ENCODE measurements at places on chromosomes 2 and 18.

- no peak for DNase-seq
Measured at GRCh38 chr18:73840319-73840945, 307.2 kb downstream of the FBXO15 start.

DNA sequence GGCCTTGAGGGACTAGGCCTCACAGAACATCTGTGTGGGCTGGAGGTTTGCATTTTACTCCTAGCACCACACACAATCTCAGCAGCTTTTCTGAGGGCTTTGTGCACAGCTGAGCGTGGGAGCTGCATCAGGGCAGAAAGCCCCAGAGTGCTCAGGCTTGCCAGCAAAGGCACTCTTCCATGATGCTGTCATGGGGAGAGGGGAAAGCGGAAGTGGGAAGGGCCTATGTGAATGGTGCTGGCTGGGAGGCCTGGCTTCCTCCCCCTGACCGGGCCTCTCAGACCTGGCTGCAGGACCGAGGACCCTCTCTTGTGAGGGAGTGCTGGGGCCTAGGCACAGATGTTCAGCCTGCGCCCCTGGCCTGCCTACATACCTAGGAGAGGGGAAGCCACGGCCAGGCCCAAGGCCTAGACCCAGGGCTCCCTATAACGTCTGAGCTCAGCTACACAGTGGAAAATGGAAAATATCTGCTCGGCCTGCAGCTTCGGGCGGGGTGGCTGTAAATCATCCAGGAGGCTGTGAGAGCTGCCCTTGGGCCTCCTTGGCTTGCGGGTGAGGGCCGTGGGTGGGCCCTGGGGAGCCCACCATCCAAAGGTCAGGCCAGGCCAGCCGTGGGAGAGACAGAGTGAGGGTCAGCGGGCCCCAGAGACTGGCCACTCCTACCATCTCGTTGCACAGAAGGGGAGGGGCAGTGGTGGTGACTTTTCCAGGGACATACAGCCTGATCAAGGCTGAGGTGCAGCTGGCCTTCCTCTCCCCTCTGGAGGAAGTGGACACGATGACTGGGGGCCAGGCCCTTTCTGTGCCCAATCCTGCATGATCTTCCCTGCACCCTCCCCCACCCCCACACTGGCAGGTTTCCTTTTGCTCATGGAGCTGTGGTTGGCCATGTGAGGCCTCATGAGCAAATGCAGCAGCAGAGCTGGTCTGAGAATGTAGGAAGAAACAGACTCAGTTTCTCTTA, 22.8 kb downstream of the GLI2 start:
- DNase-seq: no peak

GRCh38 chr2:96091711-96092572, 24.4 kb downstream of the ADRA2B start:
- no peak for DNase-seq

- DNase-seq: no peak
Measured at GRCh38 chr18:62583376-62583775, 60.6 kb downstream of the ZCCHC2 start.

GRCh38 chr2:143284087-143284675, 155.0 kb downstream of the ARHGAP15 start:
- DNase-seq: no peak

DNA sequence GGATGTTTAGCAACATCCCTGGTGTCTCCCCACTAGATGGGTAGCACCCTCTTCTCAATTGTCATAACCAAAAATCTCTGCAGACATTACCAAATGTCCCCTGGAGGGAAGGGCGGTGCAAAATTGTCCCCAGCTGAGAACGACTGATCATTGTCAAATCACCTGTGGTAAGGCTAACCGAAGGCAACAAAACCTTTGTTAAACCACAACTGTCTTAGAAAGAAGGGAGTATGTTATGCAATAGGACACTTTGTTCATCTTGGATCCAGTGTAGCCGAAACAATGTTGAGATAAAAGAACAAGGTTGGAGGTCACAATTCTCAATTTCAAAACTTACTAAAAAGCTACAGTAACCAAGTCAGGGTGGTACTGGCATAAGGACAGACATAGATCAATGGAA, 50.3 kb upstream of the ST3GAL5 start:
- DNase-seq: no peak

DNA sequence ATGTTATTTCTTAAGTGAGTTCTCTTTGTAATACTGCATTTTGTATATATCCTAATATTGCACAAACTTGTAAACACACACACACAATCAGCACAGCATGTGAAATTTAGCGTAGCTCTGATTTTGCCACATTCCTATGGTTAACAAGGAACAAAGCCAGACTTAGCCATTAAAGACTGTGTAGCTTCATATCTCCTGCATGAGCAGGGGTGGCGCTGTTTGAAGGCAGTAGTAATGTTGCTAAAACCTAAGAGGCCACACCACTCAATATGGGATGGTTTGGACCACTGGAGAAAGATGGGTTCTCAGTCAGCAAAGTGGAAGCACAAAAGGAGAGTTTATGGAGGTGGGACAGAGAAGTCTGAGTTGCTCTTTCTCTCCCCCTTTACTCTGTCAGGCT, 61.1 kb upstream of the RND3 start:
- DNase-seq: no peak

DNA sequence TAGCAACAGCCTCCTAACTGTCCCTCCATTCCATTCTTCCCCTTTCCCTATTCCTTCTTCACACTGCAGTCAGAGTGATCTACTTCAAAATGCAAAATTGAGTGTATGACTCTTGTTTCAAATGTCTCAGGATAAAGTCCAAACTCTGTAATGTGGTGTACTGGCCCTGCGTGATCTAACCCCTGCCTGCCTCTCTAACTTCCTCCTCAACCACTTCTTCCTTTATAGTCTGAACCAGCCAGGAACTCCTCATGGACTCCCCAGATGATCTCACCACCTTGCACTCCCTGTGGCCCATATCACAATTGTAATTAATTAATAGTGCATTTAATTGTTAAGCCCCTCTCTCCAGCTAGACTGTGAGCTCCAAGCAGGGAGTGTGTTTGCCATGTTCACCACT, 3.1 kb upstream of the B3GNT2 start:
- DNase-seq: no peak

GRCh38 chr2:1510176-1510575, 96.9 kb downstream of the TPO start:
- DNase-seq: no peak

- DNase-seq: peak; percentile 85
Measured at GRCh38 chr2:214019229-214019972, 391.5 kb upstream of the VWC2L start.

- no peak for DNase-seq
Measured at GRCh38 chr18:51171625-51172259, 25.7 kb downstream of the MEX3C start.

- no peak for DNase-seq
Measured at GRCh38 chr2:131039535-131039907, 53.7 kb downstream of the FAM168B start.

DNA sequence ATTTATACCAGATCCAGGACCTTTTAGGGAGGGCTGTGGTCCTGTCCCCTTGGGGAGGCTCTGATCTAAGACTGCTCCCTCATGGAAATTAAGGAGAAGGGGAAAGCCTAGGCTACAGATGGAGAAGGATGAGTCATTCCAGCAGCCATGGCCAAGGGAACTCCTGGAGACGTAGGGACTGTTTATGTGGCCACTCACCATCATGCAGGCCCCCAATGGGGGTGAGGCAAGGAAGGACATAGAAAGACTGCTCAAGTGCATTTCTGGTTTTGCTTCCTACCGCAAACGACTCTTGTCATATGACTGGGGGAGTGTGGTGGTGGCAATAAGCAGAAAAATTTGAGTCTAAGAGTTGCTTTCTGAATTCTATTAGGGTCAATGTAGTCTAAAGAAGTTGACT, 54.0 kb upstream of the CYP1B1 start:
- DNase-seq: no peak

GRCh38 chr2:110885256-110885655, 152.9 kb downstream of the ACOXL start:
- DNase-seq: no peak

DNA sequence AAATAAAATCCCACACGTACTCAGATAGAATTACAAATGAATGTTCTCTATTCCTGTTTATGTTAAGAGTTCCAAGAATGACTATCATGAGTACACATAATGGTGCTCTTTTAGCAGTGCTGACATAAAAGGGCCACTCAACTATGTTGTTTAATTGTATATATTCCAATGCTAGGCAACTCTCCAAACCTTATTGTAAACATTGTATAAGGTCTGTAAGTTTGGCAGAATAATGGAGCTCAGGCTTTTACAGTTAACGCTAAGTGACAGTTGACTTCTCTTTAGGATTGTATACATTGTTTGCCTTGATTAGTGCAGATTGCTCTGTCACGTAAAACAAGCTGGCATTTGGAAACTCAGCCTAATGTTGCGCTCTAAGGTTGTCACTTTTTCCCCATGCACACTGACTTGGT, 20.8 kb downstream of the RBMS1 start:
- DNase-seq: no peak

- no peak for DNase-seq
Measured at GRCh38 chr2:36613801-36614200, 15.8 kb upstream of the FEZ2 start.

DNA sequence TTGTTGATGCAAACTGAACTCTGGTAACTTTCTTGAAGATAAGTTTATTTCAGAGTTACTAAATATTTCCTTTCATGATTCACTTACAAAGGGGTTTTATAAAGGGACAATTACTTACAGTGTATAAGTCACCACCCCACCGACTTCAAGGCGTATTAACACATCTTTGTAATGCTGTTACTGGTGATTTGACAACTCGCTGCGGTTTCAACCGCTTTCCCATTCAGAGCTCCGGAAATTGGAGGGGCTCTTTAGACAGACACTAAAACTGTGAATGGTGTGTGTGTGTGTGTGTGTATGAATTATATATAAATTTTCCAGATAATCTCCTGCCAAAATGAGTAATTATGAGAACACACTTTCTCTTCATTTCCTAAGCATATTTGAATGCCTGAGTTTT, 4.9 kb downstream of the TM4SF20 start:
- no peak for DNase-seq

DNA sequence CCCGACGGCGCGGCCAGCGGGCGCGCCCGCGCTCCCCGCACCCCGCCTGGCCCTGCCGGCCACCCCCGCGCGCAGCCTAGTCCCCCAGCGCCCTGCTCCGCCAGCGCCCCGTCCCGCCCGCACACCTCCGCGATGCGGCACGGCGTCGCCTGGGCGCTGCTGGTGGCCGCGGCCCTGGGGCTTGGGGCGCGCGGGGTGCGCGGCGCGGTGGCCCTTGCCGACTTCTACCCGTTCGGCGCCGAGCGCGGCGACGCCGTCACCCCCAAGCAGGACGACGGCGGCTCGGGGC, 232 bp downstream of the SNED1 start:
- no peak for DNase-seq

GRCh38 chr2:174009488-174010223, 44.5 kb upstream of the SP3 start:
- DNase-seq: no peak

DNA sequence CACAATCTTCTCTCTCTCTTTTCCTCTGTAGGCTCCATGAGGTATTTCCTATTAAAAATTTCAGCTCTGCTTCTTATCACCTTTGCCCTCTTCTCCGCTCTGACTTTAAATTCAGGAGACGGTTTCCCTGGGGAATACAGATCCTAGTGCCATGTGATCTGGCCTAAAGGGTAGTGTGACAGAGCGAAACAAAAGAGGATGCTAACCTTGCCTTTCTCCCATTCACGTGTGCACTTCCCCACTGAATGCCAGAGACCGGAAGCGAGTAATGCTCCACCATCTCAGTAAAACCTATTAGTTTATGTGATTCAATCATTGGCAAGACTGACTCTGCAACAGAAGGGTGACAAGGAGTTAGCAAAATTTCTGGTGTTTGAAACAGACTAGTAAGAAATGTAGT, 358.3 kb downstream of the ZNF521 start:
- DNase-seq: no peak
